ENCODE measurements at places on chromosomes 3 and 15.

- no peak for DNase-seq
These were observed 246.9 kb upstream of the LRTM1 start for GRCh38 chr3:55174747-55175146.

DNA sequence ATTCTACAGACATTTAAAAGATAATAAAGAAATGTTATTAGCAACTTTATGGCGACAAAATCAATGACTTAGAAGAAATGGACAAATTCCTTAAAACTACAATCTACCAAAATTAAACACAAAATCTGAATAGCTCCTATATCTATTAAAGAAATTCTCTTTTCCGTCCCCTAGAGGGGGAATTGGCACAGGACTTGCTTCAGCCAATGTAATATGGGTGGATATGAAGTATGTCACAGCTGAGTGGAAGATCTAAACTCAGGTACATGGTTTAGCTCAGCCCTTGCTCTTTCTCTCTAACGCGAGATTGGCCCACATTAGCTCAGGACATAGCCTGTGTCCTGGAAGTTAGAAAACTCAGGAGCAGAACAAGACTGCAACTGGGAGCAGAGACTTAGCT is 79.3 kb downstream of the DNAH12 start:
- DNase-seq: no peak

- DNase-seq: no peak
These were observed 38.6 kb downstream of the BTLA start for GRCh38 chr3:112460519-112461195.

GRCh38 chr3:66490214-66490613 is 10.6 kb downstream of the LRIG1 start:
- no peak for DNase-seq

DNA sequence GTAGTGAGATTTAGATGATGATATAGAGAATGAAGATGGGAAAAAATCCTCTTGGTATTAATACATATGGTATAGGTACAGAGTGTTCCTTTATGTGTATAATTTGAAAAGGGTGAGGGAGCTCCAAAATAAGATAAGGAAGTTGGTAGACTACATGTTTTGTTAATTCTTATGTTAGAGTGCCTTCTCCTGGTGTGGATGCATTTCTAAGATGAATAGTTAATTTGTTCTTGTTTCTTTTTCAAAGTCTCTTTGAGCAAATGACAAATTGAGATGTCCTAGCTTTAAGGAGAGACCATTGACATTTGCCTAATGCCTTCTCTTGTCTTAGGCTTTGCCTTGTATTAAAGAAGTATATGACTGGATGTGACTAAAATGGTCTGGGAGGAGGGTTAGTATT is 34.1 kb downstream of the AKAP13 start:
- DNase-seq: no peak

DNA sequence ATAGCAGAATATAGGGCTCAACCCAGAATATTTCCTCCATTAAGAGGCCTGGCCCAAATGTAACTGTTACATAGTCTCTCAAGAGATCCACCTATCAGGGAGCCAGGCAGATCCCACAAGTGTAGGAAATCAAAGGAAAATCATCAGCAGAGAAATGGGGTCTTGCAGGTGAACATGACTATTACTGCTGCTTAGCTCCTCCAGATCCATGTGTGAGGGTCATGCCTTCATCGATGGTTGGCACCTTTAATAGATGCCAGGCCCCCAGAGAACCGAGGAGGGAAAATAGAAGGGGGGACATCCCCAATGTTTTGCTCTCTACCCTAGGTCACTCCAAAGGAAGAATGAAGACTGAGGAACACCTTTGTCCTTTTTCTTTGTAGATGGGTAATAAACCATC is 1029.9 kb upstream of the CADM2 start:
- no peak for DNase-seq

DNA sequence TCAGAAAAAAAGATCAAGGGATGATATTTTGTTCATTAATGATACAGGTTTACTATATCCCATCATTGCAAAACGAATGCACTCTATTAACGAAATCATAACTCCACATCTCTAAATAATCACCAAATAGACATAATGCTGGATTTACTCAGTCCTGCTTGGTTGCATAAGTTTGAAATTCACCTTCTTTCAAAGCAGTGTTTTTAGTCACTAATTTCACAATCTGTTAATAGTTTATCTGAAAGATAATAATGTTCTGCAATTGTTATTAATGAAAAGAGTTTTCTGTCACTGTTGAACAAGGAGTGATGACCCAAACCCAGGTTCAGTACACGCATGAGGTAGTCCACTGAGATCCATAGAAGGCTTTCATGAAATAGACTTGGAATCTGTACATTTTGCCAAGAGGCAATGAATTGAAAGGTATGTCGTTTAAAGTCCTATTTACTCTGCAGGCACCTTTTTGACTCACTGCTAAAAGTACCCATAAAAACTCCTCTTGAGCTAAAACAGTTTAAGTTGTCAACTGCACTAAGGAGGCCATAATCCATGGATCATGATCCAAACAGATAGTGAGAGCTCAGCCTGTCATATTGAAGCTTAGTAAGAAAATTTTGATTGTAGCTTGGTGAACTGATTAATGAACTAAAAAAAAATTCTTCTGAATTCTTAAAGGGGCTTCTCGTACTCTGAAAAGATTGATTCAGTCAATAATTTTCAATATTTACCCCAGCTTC is 75.6 kb upstream of the MBNL1 start:
- no peak for DNase-seq

DNA sequence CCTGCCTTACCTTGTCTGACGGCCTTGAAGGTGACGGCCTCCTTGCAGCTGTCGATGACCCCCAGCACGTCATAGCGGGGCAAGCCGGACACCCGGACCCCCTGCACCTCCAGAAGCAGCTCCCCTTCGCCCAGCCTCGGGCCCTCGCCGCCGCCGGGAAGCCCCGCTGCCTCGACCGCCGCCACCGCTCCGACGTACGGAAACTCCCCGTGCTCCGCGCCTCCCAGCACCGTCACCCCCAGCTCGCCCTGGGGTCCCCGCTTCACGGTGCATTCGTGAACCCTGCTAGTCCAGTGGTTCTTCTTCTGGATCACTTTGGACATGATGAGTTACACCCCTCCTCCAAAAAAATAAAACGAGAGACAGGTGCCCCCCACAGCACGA is 740 bp downstream of the MAGI1 start:
- DNase-seq: no peak

DNA sequence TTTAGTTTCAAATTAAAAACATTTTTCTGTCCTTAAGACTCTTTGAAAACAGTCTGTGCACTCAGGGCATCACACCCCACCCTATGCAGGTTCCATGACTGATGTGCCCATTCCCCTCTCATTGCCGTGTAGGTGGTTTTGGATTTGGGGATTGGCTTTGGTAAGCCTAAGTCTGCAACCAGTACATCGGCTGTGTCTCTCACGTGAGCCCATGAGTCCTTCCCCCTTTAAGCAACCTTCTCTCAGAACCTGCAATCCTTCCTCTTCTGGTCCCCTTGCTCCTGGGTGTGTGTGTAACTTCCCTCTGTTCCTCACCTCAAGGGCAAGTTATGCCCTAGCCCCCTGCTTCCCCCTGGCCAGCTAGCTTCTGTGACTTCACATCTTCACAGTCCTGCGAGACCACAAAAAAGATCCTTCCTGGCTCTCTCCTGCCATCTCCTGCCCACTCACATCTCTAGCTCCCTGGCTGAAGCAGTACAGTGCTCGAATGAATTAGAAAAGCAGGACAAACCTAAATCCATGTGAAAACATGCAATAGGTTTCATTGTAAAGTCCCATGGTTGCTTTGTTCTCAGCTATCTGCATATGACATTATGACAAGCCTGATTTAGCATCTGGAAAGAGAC is 126.7 kb downstream of the UACA start:
- no peak for DNase-seq

GRCh38 chr3:2993736-2994135 is 116.4 kb downstream of the IL5RA start:
- DNase-seq: no peak

DNA sequence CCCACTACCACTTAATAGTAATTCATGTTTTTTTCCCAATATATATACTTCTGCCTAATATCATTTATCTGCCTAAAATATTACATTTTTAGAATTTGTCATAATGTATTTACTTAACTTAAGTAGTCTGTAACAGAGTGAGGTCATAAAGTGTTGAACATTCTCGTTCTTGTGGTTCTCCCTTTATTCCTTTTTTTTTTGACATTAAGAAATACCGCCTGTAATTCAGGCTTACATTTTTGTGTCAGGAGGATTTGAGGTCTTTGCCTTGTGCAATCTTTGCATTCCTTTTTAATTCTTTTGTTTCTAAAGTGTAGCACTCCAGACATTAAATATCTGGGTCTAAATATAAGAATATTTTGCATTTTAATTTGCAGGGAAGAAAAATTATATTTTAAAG is 315.4 kb downstream of the PTPRG start:
- no peak for DNase-seq

- DNase-seq: no peak
These were observed 133.0 kb upstream of the UMPS start for GRCh38 chr3:124597273-124597672.

GRCh38 chr15:100934726-100935125 is 15.6 kb downstream of the LRRK1 start:
- no peak for DNase-seq

GRCh38 chr15:54687628-54688027 is 509.1 kb downstream of the RSL24D1 start:
- no peak for DNase-seq

DNA sequence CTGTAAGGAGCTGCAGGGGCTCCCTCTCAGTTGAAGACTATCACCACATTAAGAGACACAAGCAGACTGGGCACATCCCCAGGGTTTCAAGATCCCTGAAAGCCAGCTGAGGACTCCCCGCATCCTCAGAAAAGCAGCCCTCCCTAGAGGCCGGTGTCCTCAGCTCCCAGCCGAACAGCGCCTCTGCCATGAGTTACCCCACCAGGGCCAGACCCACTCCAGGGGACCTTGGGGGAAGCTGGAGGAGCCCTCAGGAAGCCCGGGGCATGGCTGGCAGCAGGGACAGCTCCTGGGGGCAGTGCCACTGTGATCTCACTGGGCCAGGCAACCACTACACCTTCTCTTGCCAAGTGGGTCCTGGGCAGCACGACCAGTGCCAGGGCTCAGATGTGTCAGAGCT is 8.1 kb downstream of the KLF15 start:
- DNase-seq: no peak

GRCh38 chr3:168574455-168575158 is 478.9 kb upstream of the GOLIM4 start:
- DNase-seq: no peak

GRCh38 chr3:62416144-62416543 is 42.8 kb upstream of the FEZF2 start:
- DNase-seq: no peak

- DNase-seq: no peak
These were observed 88.0 kb downstream of the OSBPL10 start for GRCh38 chr3:31892916-31893573.

GRCh38 chr3:99878005-99878404 is 60.3 kb downstream of the CMSS1 start:
- DNase-seq: no peak

GRCh38 chr15:60536314-60536713 is 57.4 kb upstream of the ICE2 start:
- no peak for DNase-seq

GRCh38 chr3:2856138-2857133 is 253.7 kb downstream of the IL5RA start:
- DNase-seq: no peak

DNA sequence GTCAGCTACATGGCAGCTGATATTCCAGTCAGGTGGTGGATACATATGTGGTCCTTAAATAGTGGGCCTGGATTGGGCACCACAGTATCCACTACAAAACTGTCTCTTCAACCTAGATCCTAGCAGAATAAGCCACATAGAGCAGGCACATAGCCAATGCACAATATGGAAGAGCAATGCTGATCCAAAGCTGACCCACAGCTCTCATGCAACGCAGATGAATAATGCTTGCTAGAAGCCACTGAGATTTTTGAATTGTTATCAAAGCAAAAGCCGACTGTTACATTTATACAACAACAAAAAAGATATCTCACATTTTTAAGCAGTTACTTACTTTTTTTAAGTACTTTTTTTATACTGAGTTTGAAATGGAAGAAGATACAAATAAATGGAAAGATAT is 11.2 kb downstream of the CNTN3 start:
- DNase-seq: no peak

GRCh38 chr3:119774444-119774843 is 7.5 kb upstream of the NR1I2 start:
- DNase-seq: no peak

GRCh38 chr3:189233225-189233858 is 61.6 kb downstream of the TPRG1 start:
- peak; percentile 50 for DNase-seq

DNA sequence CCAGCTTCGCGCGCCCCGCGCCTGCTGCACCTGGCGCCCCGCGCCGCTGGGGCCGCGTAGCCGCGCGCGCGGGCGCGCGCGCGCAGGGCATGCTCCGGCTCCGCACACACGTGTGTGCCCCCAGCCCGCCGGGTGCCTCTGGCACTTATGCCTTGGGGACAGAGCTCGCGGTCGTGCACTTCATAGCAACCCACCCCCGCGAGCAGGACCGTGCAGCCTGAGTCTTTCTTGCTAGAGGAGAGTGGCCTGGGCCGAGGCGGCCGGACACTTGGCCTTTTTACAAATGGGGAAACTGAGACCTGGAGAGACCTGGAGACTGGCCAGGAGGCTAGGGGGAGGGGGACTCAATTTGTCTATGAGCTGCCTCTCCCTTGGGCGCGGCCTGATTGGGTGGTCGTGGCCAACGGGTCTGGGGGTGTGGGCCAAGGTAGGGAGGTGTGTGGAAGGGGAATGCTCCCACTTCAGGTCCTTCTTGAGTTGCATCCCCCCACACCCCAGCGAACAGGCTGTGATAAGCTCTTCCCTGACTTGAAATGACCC is 562 bp downstream of the NBEAL2 start:
- no peak for DNase-seq

DNA sequence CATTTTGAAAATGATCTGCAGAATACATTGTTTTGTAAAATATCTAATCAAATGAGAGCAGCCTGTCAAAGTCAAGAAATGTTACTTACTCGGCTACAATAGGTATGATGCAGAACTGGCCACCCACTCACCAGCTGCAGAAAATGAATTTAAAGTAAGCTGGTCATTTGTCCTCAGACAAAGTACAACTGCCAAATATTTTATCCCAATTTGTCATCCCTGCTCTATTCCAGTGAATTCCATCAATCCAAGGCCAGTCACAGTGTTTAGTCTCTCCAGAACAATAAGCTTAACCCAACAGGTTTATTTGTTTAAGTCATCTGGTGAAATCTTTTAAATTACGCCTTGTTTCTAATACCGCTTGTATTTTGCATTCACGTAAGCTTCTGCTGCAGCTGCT is 46.6 kb upstream of the TCF12 start:
- no peak for DNase-seq

DNA sequence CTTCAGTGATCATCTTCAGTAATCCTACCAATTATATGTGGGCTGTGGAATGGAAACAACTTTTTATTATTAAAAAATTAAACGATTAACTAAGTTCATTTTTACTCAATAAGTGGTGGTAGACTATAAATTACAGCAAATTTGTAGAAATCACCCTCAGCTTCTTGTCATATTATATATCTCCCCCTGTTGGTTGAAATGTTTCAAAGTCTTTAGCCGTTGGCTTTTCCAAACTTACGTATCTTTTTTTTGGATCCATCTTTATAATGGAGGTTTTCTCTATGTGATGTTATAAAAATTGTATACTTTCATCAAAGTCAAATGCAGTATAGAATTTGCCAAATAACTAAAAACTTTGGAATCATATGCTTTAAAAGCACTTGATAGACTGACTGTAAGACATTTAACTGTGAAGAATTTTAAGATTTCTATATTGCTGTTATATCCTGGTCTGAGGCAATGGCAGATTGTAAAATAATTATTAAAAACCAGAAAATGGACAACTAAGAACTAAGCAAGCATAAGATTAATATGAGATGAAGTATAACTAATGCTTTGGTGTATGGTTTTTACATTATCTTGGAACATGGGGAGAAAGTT is 44.7 kb downstream of the ATP11B start:
- no peak for DNase-seq

Data from smooth muscle cell of the brain vasculature (primary cell).